ENCODE measurements at places on chromosomes 5 and 9. TPM values are rescaled to one million over a fixed set of nuclear protein-coding genes. Genes with fewer than 3 reads are reported as not detected.

- no peak for DNase-seq
Observed at GRCh38 chr9:134917431-134918373, at the start of gene FCN1. TSS of gene FCN1 (minus strand) at chr9:134917912. CDS start at chr9:134917871, 41 bp downstream.

GRCh38 chr5:176540476-176540899, 3.3 kb upstream of the RNF44 start:
- DNase-seq: no peak

The LCN15 gene
- total RNA-seq: not detected

GRCh38 chr5:176533390-176533789, 3.8 kb downstream of the RNF44 start:
- peak; percentile 50 for DNase-seq

DNA sequence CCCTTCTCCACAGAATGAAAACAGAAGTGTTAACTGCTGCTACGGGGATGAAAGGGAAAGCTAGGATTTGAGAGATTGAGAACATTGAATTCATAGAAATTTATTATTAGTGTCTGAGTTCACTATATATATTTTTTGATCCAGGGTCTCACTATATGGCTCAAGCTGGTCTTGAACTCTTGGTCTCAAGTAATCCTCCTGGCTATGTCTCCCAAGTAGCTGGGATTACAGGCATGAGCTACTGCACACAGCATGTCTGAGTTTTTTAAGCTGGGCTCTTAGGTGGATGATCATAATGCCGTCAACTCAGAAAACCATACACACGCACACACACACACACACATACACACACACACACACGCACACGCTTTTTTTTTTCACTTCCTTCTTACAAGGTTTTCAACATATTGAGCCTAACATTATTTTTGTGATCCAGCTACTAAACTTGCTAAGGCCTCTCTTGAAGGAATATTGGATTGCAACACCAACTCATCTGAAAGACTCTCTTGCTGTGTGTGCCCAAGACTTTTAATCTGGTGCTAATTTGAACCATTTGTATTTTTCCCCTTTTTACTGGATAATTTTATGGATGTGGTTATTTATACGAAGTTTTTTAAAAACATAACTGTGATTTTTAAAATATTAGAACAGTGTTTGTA, 1045.4 kb downstream of the DTWD2 start:
- DNase-seq: no peak

DNA sequence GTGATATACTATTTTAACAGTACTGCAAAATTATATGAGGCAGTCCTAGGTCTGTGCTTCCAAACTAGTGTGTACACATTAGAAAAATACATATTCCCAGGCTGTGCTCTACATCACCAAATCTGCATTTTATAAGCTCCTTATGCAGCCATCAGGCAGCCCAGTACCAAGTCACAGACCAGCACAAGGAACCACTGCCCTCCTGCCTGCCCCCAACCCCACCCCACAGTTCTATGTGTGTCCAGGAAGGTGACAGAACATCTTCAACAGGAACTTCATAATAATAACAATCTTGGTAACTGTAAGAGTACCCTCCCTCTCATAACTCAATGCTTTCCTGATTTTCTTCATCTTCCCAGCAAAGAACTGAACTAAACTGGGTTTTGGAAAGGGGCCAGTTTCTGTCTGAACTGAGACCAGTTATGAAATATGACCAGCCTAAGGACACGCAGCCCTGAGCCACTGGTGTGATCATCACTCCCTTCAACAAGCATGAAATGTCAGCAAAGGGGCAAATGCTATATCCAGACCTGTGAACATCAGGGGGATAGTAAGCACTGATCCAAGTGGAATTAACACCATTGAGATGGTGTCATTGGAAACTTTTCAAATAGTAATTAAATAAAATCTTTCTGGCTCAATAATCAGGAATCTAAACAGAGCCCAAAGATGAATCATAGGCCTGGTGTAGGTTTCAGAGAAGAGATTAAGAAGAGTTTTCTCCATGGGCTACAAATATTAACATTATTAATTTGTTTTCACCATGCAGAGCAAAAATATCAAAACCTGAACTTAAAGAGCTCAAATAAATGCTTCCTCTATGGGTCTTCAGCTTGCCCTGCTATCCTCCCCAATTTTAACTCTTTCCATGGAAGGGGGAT, 82.1 kb downstream of the DPYSL3 start:
- no peak for DNase-seq

DNA sequence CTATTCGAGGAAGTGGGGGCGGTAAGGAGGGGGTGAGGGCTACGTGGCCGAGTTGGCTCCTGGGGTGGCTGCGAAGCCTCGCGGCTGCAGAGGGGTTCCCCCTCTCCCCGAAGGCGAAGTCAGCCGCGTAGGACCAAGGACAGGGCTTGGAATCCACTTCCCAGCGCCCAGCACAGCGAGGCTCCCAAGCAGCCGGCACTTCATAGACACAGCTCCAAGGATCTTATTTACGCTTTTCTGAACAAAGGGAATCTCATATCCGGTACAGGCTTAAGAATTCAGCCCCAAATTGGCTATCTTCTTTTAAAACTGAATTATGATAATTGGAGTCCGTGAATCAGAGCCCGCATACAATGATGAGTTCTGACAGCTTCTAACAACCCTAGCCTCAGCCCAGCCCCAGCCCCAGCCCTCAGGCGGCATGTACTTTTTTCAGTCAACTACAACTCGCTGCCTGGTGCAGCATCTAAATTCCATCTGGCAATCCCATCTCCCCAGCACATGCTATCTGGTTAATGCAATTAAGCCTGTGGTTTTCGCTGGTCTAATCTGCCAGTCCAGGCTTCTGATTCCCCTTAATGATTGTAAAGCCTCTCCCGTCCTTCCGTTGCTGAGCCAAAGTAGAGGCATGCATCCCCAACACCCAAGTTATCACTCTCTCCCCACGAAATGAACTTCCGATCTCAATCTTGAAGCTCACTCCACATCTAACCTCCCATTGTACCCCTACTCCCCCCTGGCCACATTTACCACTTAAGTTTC, 1.0 kb downstream of the ELAVL2 start:
- no peak for DNase-seq

The FAM221B gene
- not detected for total RNA-seq

The PCDHGB3 gene
- 0.16 TPM for total RNA-seq

GRCh38 chr9:135076143-135076875, 11.2 kb upstream of the OLFM1 start:
- no peak for DNase-seq

- DNase-seq: no peak
Observed at GRCh38 chr5:173733831-173734501, 117.5 kb upstream of the BOD1 start.

DNA sequence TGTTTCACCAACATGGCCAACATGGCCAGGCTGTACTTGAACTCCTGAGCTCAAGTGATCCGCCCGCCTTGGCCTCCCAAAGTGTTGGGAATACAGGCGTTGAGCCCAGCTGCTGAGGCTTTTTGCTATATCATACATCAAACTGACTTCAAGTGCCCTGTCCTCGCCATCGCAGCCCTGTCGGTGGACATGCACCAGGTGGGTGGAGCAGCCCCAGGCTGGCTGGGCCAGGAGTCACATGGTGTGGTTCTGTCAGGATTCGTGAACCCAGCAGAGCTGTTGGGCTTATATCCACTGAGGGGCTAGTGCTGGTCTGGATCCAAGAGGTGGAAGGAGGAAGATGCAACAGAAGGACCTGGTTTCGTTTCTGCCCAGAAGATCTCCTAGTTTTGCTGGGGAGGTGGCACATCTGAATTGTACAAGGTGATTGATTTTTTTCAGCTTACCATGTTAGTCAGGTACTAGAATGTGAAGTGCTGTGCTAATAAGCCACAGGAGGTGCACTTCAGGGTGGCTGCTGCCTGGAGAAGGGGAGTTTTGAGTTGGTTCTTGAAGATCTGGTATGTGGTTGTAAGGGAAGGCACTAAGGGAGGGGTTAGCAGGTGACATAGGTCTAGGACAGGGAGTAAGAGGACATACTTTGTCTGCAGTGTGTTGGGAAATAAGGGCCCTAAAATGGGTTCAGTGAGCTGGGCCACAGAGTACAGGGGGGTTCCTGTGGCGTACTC, 16.1 kb downstream of the PCBD2 start:
- no peak for DNase-seq

The PCDHGC4 gene
- total RNA-seq: not detected

DNA sequence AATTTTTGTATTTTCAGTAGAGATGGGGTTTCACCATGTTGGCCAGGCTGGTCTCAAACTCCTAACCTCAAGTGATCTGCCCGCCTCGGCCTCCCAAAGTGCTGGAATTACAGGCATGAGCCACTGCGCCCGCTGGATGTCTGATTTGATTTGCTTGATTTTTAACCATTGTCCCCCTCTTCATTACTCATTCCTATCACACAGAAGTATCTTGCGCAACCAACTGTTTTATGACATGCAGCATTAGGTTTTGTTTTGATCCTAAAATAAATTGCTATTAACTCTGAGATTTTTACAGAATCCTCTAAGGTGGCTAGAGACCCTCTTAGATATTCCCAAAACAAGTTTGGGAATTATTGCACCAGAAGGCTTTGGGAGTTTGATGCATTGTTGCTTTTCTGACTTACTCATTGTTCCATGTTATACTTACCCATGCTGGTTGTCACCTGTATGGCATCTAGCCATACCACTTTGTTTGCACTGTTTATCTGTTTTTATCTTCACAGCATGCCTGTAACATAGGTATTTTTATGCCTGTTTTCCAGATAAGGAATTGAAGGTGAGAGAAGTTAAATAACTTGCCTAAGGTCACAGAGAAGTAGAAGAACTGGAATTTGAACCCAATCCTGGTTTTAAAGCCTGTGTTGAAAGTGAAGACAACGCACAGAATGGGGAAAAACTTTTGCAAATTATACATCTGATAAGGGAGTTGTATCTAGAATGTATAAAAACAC, 35.9 kb upstream of the PWWP2A start:
- DNase-seq: no peak

- DNase-seq: no peak
Observed at GRCh38 chr5:1687301-1687970, 112.2 kb downstream of the MRPL36 start.

DNA sequence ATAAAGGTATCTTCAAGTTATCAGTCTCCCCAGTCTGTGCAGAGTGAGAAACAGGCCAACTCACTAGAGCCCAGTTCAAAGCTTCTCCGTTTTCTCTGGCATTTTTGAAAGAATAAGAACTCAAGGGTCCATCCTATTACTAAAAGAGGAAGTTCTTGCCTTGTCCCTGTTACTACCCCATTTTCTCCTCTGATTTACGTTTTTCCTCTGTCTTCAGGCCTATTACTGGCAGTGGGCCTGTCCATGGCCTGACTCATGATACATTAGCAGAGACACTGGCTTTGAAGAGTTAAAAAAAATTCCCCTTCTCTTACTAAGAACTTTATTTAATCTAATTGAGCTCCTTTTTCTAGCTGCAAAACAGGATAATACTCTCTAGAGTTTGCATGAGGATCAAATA, 624.0 kb upstream of the KLF4 start:
- no peak for DNase-seq

DNA sequence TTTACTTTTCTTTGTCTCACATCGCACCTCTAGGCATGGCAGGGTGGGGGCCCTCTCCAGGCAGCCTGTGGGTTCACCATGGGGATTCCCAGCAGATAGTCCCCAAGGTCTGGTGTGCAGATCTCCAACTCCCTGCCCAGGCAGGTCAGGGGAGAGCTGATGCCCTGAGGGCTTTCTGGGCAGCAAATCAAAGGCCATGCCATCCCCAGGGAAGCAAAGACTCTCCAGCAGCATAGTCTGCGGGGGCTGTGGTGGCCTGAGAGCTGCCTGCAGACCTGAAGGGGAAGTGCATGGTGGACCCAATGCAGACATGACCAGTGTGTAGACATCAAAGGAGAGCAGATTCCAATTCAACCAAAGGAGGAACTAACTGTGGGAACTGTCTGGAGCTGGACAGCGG, 7.7 kb downstream of the NEURL1B start:
- no peak for DNase-seq

The SCGB3A1 gene
- 0.33 TPM for total RNA-seq

The CFAP77 gene
- total RNA-seq: not detected

The KIF20A gene
- 52.6 TPM for total RNA-seq

GRCh38 chr5:71910741-71911140, 191.7 kb downstream of the CARTPT start:
- no peak for DNase-seq

The NEUROG1 gene
- not detected for total RNA-seq

- DNase-seq: no peak
Observed at GRCh38 chr9:112439825-112440224, 46.8 kb upstream of the KIAA1958 start.

GRCh38 chr5:154811239-154811638, 39.2 kb downstream of the FAXDC2 start:
- DNase-seq: no peak

GRCh38 chr9:82553654-82554366, 509.1 kb downstream of the RASEF start:
- no peak for DNase-seq

The WNT8A gene
- not detected for total RNA-seq

GRCh38 chr9:125988479-125989050, 241.4 kb downstream of the PBX3 start:
- no peak for DNase-seq

The PROB1 gene
- 1.6 TPM for total RNA-seq

DNA sequence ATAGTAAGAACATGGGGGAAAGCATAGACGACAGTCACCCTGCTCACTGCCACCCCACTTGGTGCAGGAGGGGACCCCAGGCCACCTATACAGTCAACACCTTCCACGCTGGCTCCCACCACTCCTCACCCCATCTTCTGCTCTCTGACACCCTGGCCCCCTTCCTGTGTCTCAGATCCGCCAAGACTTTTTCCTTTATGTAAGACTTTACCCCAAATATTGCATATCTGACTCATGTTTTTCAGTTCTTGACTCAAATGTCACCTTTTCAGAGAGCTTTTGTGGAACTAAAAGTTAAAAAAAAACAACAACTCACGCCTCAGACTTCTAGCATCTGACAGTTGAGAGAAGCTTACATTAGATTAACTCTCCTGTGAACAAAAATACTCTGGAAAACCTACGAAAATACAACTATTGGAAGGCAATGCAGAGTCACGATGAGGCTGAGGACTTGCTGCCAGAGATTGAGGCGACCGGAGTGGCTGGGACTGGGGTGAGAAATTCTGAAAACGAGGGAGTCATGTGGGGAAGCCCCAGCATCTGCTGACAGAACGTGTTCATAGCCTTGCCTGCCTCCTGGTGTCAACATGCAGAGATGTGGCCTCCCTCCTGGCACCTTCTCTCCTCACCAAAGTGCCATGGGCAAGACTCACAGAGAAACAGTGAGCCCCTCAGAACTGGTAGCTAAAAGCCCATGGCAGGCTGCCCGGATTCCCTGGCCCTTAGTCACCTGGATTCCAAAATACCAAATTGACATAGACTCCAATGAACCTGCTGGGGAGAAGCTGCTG, 22.4 kb upstream of the FCN2 start:
- no peak for DNase-seq

DNA sequence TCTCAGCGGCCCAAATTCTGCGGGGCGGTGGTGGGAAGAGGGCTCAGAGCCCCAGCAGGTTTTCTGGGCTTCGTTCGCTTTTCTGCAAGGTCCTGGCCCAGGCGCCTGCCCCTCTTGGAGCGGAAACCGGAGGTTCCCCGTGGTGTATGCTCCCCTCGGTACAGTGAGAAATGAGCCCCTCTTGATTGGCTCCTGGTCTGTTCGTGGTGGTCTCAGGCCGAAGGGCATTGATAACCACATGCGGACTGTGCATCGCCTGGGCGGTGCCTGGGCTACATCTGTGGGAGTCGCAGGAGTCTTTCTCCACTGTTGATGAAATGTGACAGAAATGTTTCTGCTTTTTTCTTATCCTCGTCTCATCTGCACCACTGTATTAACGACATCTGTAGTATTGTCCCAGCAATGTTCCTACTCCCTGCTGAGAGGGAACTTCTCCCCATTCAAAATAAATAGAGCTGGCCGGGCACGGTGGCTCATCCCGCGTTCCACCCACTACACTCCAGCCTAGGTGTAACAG, 682 bp downstream of the MAN1B1 start:
- peak; percentile 35 for DNase-seq

- DNase-seq: no peak
Observed at GRCh38 chr5:16482891-16483290, 17.3 kb upstream of the ZNF622 start.

All from K562 (cell line).